CD4-positive, alpha-beta T cell treated with Interleukin-4 for 1 hour (primary cell): ENCODE measurements at places on chromosomes 16 and 17.

- DNase-seq, result no peak
Observed at GRCh38 chr17:77320044-77320440, 179.3 kb downstream of the SEC14L1 start.

- DNase-seq, result no peak
Observed at GRCh38 chr16:71840052-71840451, 5.7 kb upstream of the ATXN1L start.

GRCh38 chr17:266219-266618, 84.8 kb upstream of the DOC2B start:
- no peak for DNase-seq

- DNase-seq, result peak; percentile 70
Observed at GRCh38 chr17:42928714-42929496, 28.3 kb downstream of the G6PC1 start.

DNA sequence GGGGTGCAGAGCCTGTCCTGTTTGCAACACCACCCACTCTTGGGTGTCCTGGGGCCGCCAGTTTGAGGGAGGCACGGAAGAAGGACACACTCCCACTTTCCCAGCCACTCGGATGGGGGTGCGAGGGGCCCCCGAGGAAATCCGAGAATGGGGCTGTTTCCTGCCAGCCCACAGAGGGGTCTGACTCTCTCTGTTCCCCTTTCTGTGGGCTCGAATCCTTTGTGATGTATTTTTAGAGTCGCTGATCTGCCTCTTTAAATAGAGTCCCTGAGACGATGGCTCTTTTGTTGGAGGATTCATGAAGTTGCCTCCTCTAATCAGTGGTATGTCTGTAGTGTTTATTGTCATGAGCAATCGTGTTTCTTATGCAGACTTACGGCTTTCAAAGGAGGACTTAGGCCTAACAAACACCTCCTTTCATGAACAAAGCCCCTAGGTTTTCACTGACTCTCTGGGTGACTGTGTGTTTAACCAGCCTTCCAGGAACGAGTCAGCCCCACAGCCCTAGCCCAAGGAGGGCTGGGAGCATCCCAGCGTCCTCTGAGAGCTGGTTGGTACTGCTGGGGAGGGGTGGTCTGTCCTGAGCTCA, 29.1 kb downstream of the CIBAR2 start:
- DNase-seq, result no peak

GRCh38 chr16:82628711-82629110, 1.9 kb downstream of the CDH13 start:
- no peak for DNase-seq

DNA sequence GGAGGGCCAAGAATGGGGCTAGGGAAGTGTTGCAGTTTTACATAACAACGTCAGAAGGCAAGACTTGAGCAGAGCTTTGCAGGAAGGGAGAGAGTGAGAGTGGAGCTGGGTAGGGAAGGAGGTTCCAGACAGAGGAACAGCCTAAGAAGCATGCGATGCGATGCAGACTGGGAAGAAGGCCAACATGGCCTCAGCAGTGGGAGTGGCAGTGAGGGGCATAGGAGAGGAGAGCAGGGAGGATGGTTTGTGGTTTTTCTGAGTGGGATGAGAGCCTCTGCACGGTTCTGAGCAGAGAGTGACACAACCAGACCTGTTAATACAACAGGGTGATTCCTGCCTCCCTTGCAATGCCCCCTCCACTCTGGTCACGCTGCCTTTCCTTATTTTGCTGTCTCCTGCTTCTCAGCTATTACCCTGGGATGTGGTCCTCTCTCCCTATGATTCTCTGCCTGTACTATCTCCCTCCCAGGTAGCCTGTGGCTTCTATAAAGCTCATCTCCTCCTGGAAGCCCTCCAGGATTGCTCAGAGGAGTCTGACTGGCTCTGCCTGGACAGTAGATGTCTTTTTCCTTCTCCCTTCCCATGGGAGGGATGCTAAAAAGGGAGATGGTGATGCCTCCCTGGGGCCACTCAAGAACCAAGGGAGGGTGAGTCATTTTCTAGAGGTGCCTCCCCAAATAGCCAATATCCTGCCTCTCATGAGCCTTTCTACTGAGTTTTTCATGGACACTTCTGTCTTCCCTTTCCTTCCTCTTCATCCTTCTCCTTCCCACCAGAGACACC, 38.7 kb upstream of the NGFR start:
- DNase-seq, result no peak

DNA sequence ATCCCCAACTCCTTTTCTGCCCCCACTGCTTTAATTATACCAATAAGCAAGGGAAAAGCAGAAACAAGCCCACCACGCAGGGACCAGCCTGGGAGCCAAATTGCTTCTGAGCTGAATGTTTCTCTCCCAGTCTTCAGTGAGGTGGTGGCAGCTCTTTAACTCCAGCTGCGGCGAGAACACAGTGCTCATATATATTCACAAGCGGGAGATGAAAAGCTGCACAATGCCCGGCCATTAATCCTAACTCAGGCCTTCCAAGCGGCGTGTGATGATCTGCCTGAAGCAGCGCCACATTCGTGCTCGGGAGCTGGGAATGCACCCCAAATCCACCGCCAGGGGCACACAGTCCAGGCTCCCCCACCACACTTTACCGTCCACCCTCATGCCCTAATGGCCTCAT, 203.7 kb upstream of the SDK2 start:
- DNase-seq, result no peak

DNA sequence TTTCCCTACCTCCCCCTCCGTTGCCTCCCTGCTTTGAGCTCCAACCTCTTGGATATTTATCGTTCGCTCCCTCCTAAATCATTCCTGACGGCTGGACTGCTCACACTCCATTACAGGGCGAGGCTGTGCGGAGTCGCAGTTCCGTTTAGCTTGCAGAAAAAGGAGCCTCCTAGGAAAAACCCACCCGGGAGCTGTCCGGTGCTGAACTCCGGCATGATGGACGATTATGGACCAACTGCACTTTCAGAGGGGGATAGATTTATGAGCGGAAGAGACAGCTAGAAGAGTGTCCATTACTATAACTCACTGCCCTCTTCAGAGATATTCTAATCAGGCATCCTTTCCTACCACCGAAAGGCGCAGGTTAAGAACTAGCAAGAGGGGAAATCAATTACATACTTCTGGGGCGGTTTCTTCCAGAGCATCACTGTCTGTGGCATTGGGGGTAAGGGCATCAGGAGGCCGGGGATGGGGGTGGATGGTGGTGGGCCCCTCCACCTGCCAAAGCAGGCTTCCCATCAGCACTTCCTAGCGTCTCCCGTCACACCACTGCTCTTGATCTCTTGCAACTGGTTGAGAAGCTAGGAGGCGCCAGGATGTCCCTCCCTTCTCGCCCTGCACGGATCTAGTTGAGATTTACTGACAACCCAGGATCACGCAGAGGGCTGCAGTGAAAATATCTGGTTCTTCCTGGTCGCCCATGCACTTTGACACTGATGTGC, 251.2 kb downstream of the ENGASE start:
- DNase-seq, result no peak

GRCh38 chr16:81473066-81473488, 28.5 kb downstream of the CMIP start:
- no peak for DNase-seq

DNA sequence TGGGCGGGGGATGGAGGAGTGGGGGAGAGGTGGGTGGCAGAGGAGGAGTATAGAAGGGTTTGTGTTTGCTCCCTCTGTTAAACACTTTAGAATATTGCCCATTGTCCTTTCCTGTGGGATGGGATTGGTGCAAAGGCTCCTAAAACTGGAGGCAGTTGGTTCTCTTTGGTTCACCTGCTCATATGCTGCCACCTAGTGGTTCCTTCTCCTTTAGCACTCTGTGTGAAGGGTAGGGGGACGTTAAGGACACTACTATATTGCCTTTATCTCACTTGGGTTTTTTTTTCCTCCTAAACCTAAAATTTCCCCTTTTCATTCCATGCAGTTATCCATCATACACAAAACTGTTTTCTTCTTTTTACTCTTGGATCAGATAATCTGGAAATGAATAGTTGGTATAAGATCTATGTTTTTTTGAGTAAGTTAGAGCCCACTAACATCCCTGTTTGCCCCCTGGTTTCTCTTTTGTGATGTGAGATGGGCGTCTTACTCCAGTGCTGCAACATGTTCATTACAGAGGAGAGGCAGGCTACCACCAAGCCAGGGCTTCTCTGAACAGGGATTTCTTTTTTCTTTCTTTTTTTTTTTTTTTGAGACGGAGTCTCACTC, 23.8 kb downstream of the SNX11 start:
- DNase-seq, result peak; percentile 50
